ENCODE measurements at places on chromosomes 7 and 10.

DNA sequence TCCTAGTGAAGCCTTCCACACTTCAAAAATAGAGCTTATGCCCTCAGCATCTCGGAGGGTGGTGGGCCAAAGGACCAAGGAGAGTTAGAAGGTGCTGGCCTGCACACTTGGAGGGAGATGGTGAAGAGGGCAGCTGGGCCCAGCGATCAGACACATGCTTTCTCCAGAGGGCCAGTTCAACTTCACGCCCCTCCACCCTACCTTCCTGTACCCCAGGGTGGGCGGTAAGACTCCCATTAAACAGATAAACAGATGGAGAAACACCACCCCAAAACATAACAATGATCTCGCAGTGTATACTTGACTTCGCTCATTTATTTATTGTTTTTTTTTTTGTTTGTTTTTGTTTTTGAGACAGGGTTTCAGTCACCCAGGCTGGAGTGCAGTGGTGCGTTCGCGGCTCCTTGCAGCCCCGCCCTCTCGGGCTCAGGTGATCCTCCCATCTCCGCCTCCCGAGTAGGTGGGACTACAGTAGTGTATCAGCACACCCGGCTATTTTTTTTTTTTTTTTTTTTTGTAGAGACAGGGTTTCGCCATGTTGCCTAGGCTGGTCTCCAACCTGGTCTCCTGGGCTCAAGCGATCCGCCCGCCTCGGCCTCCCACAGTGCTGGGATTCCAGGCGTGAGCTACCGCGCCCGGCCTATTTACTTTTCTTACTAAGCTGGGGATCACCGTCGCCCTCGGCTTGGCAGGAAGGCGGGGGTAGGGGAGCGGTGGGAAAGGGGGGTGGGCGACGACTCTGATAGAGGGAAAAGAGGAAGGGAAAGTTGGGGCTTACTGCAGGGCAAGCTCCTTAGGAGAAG, 1.8 kb downstream of the C10orf95 start:
- peak; percentile 29 for DNase-seq

DNA sequence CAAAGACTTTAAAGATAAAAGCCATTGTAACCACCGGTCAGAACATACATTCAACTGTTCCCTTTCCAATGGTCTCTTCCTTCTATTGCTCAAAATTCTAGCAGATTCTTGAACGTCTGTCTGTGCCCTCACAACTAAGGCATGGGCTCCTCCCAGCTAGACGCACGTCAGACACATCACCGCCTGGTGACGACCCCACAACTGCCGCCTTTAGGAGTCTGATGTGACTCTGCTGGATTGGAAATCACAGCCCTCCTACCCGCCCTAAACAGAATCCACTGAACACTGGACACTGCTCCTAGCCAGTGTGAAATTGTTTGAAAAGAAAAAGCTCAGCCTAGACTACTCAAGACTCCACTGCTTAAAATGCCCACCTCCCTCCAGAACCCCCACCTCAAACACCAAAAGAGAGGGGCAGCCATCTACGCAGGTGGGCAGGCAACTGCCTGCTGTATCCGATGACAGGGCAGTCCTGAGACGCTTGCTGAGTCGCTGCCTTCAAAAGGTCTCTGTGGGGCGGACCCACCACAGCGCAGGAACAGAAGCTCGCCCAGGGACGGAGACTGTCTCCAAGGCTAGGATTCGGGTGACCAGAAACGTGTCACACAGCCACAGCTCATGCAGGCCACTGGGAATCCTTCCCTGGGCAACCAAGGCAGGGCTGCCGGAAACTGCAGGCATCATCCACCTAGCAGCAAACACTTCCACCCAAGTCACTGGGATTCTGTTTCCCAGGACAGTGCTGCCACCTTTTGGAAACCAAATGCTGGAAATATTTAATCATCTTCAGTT, 34.7 kb downstream of the GSDME start:
- DNase-seq, result peak; percentile 32

DNA sequence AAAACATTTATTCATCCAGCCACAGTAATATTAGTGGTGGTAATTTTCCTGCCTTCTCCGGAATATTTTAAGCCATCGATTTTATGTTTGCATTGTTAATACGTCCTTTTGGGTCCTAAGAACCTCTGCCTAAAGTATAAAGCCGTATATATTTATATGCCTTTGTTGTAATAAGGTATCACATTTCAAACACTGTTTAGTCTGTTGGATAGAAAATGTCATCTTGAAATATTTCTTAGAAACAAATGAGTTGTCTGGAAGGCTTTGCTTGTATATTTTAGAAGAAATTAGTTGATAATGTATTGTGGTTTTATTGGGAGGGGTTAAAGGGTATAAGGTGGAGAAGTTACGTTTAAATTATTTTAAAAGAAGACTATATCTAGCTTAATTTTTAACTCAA, 11.1 kb downstream of the PRPF18 start:
- DNase-seq, result no peak

- DNase-seq, result no peak
Observed at GRCh38 chr7:24764972-24765744, 7.9 kb upstream of the GSDME start.

DNA sequence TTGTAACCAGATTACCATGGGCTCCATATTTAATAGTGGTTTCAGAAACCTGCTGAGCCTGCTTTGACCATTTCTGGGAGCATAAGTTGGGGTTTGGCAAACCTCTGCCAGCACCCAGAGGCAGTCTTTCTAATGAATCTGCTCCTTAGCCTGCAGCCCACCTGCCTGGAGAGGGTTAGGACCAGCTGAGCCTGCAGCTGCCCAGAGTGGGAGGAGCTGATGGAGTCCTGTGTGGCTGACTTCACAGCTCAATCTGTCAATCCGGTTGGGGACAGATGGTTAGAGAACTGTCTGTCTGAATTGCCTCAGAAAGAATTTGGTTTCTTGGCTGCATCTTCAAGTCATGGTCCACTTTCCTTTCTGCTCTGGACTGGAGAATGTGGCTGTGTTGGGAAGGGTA, 444.6 kb downstream of the NRG3 start:
- DNase-seq, result peak; percentile 86

Measured in NCI-H524 (cell line).